ENCODE measurements at places on chromosomes 5 and 9.
A peak's percentile ranks its signal among the peaks of the same experiment; 100 is the strongest.

DNA sequence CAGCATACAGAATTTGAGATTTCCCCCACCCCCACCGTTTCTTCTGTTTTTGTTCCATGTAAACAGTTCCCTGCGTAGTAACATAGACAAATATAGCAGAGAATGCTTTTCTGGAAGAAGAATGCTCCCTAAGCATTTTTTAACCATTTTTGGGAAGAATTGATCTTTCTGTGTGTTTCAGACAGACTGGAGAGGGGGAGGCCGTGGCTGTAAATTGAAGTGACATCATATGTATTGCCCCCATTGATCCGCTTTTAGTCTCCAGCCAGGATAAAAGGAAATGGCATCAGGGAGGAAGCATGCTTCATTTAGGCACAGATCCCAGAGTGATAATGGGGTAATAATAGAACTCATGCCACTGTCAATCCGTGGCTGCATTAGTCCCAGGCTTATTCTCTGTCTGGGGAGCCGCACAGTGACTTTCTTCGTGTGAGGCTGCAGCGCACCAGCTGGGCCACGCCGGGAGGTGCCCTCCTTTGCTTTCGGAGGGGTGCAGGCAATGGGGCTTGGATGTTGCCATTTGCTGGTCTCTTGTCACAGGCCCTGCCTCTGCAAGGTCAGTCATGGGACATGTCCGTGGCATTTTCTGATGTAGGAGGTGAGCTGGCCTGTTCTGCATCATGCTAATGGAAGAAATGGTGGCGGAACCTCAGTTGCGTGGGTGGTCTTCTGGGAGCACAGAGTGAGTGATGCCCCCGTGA is 261.5 kb downstream of the FANCC start:
- DNase-seq: peak; percentile 96

GRCh38 chr9:73131461-73131860 is 20.2 kb upstream of the ANXA1 start:
- DNase-seq: no peak

DNA sequence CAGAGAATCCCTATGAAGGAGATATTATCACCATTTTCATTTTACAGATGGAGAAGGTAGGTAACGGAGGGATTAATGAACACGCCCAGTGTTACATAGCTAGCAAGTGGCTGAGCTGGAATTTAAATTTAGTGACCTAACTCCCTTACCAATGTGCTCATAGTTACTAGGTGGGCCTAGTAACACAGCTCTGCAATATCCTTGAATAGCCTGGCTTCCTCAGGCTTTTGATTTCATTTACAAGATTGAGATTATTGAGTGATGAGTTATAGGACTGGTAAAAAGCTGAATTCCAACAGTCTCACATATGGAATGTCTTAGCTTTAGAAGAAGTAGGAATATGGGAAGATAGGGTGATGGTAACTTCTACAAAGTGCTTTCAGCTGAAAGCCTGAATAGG is 336.3 kb upstream of the KIF2A start:
- DNase-seq: peak; percentile 4

DNA sequence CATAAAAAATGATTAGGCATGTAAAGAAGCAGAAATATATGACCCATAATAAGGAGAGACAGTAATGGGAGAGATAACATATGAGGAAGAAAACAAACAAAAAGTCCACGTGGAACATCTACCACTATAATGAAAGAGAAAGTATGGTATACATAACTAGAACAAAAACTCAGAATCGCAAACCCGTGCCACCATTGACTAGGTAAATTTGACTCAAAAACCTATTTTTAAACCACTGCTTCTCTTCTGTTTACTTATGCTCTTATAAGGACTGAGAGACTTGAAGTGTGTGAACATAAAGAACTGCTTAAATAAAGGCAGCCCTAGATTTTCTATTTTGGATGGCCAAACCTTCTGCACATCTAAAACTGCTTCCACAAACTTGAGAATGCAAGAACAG is 330.7 kb downstream of the CAAP1 start:
- DNase-seq: no peak

DNA sequence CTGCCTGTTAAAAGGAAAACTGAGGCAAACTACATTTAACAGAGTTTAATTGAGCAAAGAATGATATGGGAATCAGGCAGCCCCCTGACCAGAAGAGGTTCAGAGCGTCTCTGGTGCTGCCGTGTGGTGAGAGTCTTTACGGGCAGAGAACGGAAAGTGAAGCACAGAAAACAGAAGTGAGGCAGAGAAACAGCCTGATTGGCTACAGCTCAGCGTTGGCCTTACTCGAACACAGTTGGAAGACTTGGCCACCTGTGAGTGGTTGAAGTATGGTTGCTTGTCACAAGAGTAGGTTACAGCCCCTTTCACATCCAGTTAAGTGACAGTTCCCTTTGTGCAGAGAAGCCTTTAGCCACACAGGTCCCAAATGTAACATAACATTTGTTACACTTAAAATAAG is 16.9 kb upstream of the FBP1 start:
- no peak for DNase-seq

DNA sequence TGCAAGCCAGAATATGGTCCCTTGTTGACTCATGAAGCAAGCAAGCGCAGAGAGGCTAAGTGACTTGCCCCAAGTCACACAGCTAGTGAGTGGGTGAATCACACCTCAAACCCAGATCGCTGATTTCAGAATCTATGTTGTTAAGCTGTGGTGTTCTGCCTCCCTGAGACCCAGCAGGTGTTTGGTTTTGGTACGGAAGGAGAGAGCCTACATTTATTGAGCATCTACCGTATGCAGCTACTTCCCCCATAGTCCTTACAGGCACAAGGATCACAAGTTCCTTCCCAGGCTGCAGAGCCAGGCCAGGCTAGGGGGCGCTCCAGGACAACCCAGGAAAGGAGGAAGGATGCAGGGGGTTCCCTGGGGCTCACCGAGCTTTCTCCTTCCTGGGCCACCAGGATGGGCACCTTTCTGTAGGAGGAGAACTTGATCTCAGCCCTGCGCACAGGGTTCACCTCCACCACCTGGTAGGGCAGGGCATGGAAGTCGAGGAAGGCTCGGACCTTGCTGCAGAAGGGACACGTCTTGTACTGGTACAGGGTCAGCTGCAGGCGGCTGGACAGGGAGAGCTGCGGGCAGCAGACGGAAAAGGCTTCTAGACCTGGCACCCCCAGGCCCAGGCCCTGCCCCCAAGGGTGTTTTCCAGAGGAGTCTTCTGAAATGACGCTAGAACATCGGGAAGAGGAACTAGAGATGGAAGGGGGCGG is 2.5 kb downstream of the PTGES2 start:
- DNase-seq: peak; percentile 48

GRCh38 chr5:126720369-126720768 is 56.6 kb upstream of the LMNB1 start:
- DNase-seq: no peak

DNA sequence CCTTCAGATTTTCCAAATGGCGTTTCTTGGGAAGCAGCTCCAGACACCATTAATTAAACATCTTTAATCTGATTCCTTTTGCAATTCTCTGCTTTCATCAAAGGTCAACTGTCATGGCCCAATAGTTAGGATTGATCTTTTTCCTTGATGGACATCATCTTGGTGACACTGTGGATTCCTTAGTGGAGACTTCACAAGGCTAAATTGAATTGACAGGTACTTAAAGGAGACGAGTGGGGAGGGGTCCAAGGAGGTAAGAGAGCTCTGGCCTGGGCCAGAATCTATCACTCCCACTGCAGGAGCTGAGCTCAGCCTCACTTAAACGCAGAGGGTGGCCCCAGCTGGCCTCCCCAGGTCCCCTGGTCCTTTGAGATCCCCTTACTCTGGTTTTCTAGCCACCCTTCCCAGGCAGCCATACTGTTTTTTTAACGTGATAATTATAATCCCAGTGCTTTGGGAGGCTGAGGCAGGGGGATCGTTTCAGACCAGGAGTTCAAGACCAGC is 9.9 kb upstream of the HMCN2 start:
- DNase-seq: no peak
